ENCODE measurements at places on chromosomes 3 and 15.

GRCh38 chr15:84633311-84634227 is 20.5 kb downstream of the WDR73 start:
- peak; percentile 86 for DNase-seq

DNA sequence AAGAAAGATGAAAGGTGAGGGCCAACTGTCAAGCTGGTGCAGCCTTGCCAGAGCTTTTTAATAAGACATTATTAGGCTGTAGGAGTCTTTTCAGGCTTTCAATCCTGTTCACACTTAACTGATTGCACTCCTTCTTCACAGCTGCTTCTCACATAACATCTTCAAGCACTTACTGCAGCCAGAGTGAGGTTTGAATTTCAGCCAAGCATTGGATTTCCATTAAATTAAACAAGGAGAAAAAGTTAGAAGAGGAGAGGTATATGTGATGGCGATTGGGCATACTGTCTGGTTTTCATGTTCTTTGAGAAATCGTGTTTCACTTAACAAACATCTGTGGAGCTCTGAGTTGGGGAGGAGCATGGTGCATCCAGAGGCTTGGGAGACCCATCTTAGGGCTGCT is 392.8 kb upstream of the LRRC3B start:
- DNase-seq, result no peak

DNA sequence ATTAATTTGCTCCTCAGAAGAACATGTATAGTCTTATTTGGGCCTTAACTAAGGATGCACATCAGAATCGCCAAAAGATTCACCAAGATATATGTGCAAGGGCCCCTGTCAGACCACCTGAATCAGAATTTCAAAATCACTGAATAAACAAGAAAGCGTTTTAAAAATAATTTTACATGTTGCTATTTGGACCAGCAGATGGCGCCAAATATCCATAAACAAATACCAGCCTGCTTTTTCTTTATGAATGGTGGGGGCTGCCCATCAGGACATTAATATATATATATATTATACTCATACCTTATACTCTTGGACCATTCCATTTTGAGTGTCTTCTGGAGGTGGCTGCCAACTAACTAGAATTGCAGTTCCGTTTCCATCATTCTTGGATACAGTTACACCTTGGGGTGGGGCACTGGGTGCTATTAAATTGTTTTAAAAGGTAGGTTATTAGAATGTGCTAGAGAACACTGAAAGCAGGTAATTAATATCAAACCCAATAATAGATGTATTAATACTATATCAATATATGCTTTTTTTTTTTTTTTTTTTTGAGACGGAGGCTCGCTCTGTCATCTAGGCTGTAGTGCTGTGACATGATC is 1108.3 kb downstream of the ROBO1 start:
- no peak for DNase-seq

- no peak for DNase-seq
Measured at GRCh38 chr3:130699765-130700164, 46.9 kb downstream of the PIK3R4 start.

DNA sequence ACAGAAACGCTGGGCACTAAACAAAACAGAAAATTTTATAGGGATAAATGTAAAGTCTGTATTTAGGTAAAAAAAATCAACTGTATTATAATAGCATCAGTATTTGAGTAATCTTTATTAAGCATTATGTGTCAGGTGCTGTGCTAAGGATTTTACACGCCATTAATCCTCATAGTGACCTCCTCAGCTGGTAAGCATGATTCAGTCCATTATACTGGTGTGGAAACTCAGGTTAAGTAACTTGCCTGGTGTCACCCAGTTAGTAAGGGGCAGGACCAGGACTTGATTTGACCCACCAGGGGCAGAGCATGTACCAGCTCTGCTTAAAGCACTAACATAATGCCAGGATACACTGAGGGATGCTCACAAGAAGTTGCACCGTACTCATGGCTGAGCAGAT is 4.8 kb downstream of the MYO5C start:
- DNase-seq, result no peak

- DNase-seq, result no peak
Measured at GRCh38 chr3:108030960-108031359, 59.9 kb downstream of the CD47 start.

- no peak for DNase-seq
Measured at GRCh38 chr15:89628806-89629715, 26.2 kb downstream of the KIF7 start.

GRCh38 chr3:194610689-194611088 is 22.5 kb downstream of the TMEM44 start:
- no peak for DNase-seq

DNA sequence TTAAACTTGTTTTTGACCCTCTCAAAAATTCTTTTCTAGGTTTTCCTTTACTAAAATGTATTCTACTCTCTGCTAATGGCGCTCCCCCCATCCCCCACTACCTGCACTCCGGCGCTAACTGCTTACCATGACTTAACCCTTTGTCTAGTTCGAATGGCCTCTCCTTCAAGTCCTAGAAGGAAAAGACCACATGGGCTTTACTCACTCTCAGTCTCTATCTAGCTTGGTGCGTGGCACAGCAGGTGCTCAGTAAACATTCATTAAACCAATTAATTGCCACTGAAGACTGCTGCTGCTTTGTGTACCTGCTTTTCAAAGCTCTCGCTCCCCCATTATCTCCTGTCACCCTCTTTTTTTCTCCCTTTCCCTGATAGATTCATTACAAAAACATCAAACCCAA is 457.7 kb upstream of the THRB start:
- no peak for DNase-seq

- no peak for DNase-seq
Measured at GRCh38 chr3:22922317-22922716, 280.8 kb upstream of the UBE2E2 start.

DNA sequence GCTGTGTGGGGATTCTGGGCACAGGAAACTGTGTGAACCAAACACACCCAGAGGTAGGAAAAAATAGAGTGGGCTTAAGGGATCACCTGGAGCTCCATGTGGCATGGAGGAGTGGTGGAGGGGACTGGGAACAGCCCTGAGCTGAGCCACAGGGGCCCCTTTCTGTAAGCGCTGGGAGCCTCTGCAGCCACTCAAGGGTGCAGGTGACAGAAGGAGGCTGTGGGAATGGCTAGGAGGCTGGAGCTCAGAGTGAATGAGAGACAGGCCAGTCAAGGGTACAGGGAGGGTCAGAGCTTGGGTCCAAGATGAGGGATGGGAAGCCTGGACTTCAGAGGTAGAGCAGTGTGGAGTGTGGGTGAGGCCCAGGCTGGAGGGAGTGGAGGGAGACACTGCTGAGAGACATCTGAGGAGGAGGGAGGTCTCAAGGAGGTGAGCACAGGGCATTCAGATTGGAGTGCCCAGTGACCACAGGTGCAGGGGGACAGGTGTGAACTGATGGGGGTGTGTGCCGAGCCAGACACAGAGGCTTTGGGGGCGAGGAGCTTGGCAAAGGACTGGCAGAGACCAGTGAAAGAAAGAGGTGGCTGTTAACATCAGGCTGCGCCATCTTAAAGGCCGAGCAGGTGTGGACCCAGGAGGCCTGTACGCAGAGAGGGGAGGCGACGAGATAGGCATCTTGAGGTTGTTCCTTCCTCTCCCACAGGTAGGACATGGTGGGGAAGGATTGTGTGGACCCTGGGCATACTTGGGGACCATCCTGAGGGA is 56.8 kb downstream of the FGD5 start:
- no peak for DNase-seq

GRCh38 chr3:123386477-123387040 is 62.3 kb downstream of the ADCY5 start:
- DNase-seq, result no peak

DNA sequence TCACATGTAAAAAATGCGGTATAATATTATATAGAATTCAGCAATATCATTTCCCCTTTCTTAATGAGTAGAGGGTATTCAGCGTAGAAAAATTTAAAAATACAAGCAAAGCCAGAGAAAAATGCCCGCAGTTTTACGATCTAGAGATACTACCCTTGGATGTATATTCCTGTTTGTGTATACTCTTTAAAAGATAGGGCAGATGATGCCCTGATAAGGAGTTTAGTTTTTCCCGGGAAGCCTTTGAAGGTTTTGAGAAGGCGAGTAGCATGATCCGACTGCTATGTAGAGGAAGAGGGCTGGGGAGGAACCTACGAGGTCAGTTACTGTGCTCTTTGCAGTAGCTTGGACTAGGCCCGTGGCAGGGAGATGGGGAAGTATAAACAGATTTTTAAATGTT is 1.2 kb downstream of the YEATS2 start:
- no peak for DNase-seq
